ENCODE measurements at places on chromosomes 2 and 18.

DNA sequence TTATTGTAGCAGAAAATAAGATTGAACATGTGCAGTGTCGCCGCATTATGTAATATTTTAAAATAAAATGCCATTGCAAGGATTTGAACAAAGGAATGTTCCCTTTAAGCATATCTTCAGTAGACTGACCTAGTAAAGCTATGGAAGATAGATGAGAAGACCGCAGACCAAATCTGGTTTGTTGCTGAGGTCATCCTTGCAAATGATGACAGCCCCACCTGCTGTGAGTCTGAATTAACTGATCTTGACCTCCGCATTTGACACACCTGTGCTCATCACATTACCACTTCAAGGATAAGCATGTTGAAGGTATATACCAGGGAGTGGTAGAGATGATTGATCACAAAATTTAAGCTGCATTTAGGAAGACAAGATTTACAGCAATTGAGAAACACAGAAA is 96.2 kb downstream of the NYAP2 start:
- no peak for DNase-seq

- no peak for DNase-seq
Measured at GRCh38 chr2:70111752-70112591, 24.7 kb downstream of the PCBP1 start.

DNA sequence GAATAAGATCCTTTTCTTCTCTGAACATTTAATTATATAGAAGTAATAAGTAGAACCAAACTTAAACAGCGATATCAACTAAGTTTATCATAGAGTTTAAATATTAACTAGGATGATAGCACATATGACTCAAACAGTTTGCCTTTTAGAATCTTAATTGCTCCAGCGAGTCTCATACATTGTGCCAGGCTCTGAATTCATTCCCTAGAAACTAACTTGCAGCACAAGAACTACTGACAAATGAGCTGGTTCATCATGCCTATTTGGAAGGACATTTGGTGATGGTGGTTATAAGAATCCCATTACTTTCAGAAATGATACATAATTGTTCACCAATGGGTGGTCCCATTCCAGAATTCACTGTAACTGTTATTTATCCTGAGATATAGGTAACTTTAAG is 1026.6 kb upstream of the DDX18 start:
- no peak for DNase-seq

GRCh38 chr2:20494241-20494640 is 47.4 kb downstream of the RHOB start:
- DNase-seq = no peak

- no peak for DNase-seq
Measured at GRCh38 chr18:46268671-46269070, 164.5 kb downstream of the HAUS1 start.

DNA sequence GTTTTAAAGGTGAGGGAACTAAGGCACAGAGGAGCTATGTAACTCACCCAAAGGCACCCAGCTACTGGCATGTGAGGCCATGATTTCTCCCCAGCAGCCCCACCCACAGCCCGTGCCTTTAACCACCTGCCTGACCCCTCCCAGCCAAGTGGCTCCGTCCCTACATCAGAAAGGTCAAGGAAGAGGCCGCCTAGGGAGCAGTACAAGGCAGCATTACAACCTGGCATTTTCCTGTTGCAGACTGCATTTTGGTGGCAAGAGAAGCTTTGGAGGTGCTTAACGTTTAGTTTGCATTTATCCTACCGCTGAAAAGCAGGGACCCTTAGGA is 17.5 kb downstream of the STEAP3 start:
- no peak for DNase-seq

DNA sequence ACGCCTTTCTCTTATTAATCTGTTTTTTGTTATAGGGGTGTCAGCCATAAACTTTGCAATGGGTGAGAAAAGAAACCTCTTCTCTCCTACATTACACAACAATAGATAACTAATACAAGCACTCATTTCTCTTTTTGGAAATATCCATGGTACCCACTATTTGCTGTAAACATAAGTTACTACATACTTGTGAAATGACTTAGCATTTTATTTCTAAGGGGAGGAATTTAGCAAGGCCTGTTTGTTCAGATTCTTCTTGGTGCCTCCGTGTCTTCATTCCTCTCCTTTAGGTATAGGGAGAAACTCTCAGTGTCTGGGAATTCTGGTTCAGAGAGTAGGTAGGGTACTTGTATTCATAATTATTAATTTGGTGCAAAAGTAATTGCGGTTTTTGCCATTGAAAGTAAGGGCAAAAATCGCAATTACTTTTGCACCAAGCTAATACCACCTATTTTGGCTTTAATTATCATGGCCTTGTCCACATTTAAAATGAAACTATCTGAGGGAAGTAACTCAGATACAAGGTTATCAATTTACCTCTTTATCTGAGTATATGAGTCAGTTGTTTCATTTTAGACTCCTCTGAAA is 134.8 kb downstream of the MREG start:
- no peak for DNase-seq

- no peak for DNase-seq
Measured at GRCh38 chr2:96097951-96098823, 18.2 kb downstream of the ADRA2B start.

DNA sequence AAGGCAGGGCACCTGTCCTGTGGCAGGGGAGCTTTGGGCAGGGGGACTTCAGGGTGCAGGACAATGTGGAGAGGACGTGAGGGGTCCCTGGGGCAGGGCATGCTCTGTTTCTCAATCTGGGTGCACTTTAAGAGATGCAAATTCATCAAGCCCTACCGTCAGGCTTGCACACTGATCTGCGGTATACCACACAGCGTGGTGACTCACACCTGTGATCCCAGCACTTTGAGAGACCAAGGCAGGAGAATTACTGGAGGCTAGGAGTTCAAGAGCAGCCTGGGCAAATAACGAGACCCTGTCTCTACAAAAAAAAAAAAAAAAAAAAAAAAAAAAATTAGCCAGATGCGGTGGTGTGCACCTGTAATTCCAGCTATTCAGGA is 10.2 kb upstream of the GPC1 start:
- DNase-seq = no peak

DNA sequence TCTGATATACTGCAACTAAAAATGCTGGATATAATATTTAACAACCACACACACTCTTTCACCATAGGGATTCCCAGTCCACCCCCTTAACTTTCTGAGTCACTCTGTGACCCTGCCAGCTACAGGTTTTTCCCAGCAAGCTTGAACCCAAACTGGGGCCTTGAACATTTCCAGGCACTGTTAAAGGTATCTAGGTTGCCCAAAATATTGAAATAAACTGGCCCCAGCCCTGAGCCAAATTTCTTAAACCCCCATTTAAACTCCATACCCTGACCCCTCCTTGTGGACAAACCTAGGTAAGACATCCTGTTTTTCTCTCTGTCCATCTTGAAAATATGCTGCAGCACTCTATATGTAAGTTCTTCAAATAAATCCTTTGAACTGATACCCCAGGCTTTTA is 19.7 kb upstream of the DCTN1 start:
- peak; percentile 32 for DNase-seq

GRCh38 chr2:69376403-69376802 is 10.6 kb downstream of the GFPT1 start:
- no peak for DNase-seq

- no peak for DNase-seq
Measured at GRCh38 chr18:24373328-24373727, 24.3 kb downstream of the OSBPL1A start.

DNA sequence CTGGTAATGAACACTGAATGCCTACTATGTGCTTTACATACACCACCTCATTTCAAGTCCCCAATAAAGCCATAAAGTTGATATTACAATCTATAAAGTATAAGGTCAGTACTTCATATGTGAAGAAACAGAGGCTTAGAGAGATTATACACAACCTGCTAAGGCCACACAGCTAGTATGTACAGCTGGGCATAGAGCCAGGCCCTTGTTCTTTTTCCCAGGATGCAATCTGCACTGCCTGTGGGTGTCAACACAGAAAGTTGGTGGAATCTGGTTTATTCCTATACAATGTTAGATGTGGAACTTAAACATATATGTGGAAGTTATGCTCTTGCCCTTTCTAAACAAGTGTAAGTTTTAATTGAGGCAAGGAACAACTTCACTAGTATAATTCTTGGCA is 32.8 kb downstream of the INSIG2 start:
- DNase-seq = no peak

DNA sequence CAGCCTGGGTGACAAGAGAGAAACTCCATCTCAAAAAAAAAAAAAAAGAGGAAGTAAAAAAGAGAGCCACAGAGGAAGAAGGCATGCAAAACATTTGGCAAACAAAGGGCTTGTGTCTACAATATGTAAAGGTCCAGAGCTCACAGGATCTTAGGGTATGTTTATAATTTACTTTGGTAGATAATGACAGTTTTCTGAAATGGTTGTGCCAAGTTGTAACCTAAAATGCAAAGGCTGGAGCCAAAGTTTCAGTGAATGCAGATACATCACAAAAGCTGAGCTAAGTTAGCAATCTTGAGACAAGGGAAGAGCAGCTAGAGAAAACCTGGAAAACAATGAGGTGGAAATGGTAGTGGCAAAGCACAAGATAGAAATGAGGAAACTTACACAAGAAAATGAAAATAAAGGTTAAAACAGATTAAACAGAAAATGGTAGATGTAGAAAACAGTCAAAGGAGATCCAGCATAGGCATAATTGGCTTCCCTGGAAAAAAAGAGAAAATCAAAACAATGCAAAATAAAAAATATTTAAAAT is 77.5 kb upstream of the HK2 start:
- DNase-seq = no peak

DNA sequence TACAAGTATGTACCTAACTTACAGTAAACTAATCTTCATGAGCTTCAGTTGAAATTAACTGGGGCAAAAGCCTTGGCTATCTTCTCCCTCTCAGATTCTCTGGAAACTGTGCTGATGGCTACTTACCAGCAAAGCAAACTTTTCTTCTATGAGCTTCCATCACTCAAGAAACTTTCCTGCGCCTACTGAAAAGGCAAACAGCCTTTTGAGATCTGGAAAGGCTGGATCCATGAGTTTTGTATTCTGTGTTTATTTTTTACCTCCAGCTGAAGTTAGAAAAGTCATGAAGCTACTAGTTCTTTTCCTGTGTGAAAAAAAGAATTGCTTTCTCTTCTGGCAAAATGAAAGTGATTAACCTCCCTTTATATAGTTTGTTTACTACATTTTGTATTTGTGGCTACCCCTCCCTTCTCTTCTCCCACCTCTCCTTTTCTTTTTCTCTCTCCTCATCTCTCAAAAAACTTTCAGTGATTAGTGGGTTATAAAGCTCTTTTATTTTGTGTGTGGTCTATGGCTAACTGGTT is 49.2 kb upstream of the RNF152 start:
- DNase-seq = no peak

DNA sequence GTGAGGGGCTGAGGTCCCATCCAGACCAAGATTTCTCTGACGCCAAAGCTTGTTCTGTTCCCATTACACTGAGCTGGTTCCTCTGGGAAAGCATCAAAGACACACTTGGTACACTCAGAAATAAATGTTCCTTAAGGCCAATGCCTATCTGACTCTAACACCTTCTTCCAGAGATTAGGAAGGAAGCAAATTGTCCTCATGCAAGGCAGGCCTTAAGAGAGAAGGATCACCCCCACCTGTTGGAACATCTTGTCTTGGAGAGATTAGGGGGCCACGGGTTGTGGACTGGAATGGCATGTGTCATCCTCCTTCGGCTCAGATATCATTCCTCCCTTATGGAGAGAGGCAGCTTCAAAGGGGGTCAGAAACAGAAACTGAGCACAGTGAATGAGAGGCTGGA is 100.2 kb downstream of the ANKRD44 start:
- no peak for DNase-seq

- DNase-seq = no peak
Measured at GRCh38 chr2:6771634-6772611, 93.8 kb downstream of the CMPK2 start.

DNA sequence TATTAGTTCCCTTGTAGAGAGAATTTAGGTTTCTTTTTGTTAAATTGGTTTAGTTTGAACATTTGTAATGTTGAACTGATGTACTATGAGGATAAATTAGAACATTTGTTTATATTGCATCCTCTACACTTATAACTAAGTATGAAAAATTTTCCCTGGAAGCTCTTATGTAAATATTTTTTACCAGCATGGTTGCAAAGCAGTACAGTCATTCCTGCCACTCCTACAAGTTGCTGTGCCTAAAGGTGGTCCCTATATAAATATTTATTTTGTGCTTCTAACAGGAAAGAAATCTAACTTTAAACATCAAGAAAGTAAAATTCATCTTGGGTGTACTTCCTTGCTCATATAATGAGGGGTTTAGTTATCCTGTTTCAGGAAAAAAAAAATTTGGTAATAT is 14.2 kb downstream of the TWSG1 start:
- no peak for DNase-seq

DNA sequence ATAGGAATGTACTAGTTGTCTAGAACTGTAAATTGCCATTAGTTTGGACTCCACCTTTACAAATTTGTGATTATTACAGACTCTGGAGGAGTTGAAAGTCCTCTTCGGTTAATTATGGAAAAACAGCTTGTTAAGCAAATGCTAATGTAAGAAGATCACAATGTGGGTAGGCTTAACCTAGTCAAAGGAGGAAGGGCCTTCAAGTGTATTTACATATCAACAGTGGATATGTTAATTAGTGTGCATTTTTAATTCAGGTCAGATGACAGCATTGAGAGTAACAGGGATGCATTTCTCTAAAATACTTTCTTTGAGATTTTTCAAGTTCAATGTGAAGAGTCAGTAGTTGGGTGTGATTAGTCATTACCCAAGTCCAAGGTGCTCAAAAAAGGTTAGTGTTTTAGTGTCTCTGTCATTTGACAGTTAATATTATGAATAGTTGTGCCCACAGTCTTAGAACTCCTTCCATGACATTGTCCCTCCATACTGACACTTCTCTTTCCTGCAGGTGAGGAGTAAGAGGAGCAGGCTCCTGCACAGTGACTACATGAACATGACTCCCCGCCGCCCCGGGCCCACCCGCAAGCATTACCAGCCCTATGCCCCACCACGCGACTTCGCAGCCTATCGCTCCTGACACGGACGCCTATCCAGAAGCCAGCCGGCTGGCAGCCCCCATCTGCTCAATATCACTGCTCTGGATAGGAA is 28.0 kb downstream of the CD28 start:
- DNase-seq = no peak

All from RWPE1 (cell line).